ENCODE measurements at places on chromosomes 4 and X. TPM values are rescaled to one million over a fixed set of nuclear protein-coding genes. Genes with fewer than 3 reads are reported as not detected.
A peak's percentile ranks its signal among the peaks of the same experiment; 100 is the strongest.

DNA sequence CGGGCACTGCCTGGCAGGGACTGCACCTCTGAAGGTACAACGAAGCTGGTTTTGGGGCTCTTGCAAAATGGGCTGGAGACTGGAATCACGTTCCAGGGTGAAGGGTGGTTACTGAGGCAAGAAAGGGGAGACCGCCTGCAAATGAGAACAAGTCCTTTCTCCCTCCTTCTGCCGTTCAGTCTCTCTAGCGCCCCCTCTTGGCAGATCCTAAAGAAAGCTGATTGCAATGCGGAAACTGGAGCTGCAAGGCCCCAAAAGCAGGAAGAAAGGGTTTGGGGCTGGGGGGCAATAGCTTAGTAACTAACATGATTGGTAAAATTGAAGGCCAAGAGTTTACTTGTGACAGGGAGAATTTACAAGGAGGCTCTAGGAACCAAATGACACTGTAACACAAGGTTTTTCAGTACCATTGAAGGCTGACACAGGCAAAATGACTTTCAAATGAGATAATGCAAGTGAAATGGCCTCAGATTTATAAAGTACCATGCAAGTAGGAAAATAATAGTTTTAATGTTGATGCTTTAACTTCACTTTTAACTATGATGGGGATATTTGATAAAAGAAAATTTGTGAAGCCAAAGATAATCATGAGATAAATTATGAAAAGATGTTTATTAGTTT is 222.7 kb upstream of the HAND2 start:
- no peak for DNase-seq

DNA sequence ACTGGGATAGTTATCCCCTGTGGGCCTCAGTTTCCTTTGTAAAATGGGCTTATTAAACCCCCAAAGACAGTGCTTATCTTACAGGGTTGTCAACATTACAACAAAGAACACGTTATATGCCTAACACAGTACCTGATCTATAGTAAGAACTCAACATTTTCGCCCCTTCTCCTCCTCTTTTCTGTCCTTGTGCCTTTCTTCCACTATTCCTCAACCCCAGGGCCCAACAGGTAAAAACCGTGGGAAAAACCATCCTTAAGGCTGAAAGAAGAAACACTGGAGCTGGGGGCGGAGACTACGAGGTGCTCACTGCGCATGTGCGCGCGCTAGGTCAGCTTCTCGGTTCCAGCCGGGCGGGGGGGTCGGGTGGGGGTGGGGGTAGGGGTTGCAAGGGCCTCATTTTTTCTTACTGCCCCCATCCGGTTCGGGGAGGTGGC is 426 bp upstream of the XIAP start:
- DNase-seq = no peak

Gene EPGN
- not detected for total RNA-seq

DNA sequence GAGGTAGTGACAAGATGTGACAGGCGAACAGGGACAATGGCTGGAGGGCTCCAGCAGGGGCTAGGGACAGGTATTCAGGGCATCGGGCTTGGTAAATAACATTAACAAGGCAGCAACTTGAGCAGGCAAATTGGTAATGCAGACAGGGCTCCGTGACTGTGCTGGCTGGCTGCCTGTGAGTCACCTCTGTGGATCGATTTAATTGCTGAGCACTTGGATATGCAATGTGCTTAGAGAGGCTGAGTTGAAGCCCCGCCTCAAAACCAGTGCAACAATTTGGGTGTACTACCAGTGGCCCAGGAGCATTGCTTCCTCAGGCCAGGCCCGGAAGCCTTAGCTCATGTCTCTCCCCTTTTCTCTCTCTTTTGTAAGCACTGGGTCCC is 19.5 kb downstream of the CNGA2 start:
- DNase-seq = no peak

Gene SULT1B1
- 2.4 TPM for total RNA-seq

- DNase-seq = no peak
Measured at GRCh38 chr4:16897991-16898827, at the start of gene LDB2. Gene LDB2, minus strand, starts transcription at chr4:16898645.

DNA sequence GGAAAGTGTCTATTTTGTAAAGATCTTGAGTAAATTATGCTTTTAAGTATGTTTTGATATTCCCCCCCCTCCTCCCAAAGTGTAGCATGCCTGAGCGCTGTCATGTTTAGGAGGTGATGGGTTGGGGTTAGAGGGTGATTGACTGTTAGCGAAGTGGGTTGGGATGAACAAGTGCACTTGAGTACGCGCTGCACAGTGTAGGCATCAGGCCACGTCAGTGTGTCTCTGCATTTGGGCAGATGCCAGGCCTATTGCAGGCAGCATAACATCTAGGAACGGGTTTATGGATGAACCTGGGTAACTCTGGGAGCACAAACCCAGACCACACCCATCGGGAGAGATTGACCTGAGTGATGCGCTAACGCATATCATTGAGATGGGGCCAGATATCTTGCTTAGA is 111.2 kb downstream of the TBL1X start:
- DNase-seq = no peak

GRCh38 chrX:126552313-126553022 is at the start of gene DCAF12L1:
Gene DCAF12L1, minus strand, starts transcription at chrX:126552814. Its CDS starts 206 bp downstream, at chrX:126552608.
- DNase-seq = no peak

DNA sequence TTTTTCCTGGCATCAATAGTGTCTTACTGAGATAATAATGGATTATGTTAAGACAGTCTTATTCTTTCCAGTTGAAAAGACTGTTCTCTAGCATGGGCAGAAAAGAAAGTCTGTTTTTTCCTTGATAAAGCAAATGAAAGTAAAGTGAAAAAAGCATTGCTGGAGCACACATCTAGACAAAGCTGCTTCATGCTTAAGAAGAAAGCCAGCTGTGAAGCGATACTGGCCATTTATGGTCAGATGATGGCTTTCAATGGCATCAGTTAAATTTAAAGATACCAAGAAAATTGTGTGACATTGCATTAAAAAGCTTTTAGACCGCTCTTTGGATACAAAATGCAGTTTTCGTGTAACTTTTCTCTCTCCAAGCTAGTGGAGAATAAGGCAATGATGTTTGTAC is 242.1 kb upstream of the TRAM1L1 start:
- DNase-seq = no peak

GRCh38 chr4:105594099-105595010 is 41.9 kb downstream of the ARHGEF38 start:
- DNase-seq = no peak

- no peak for DNase-seq
Measured at GRCh38 chr4:176788971-176789370, 3.8 kb downstream of the VEGFC start.

Gene RHOXF1
- not detected for total RNA-seq

- DNase-seq = peak; percentile 50
Measured at GRCh38 chrX:70452143-70452733, 7.6 kb downstream of the DLG3 start.

DNA sequence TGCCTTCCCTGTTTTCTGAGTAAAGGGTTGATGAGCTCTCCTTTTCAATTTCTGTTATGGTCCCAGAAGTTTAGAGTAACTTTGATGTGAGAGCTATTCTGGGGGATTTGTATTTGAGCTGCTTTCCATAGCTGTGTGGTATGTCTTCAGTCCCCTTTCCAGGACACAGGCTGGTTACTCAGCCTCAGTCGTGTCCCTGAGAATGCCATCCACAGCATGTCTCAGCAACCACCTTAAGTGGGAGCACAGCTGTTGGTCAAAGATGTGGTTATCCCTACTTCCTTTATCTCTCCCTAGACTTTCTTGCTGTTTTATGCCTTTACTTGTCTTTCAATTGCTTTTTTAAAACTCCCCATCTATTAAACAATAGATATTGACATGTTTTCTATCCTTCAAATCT is 37.8 kb downstream of the RNF175 start:
- no peak for DNase-seq

- DNase-seq = no peak
Measured at GRCh38 chr4:10050261-10050661, 29.0 kb upstream of the SLC2A9 start.

Gene CYTL1
- not detected for total RNA-seq

DNA sequence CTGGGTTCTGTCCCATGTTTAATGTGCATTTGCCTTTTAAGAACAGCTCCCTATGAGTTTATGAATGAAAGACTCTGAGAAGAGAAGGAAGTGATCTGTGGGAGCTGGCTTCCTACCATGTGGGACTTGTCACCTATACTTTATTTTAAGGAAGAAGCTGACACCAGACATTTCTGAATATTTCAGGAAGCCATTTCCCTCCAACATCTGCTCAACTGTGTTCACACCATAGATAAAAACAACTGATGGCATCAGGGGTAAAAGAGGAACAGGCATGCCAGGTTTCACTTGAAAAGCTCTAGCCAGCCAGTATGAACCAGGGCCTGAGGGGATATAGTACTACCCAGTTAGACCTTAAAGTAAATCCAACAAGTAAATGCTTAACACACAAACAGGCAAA is 116.0 kb downstream of the COL4A6 start:
- DNase-seq = no peak

- DNase-seq = no peak
Measured at GRCh38 chrX:77564823-77565222, 117.6 kb downstream of the FGF16 start.

DNA sequence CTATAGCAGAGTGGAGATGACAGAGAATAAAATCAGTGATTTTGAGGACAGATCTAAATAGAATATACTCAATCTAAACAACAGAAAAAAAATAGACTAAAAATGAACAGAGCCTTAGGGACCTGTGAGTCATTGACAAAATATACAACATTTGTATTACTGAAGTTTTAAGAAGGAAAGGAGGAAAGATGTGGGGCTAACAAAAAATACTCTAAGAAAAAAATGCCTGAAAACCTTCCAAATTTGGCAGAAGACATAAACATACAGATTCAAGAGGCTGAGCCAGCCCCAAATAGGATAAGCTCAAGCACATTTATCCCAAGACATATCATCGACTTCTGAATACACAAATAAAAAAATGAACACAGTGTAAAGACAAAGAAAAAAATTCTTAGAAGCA is 123.6 kb upstream of the INTU start:
- no peak for DNase-seq

Gene PPP4R3C
- total RNA-seq = not detected
